ENCODE measurements at places on chromosomes 1 and 21. TPM values are rescaled to one million over a fixed set of nuclear protein-coding genes. Genes with fewer than 3 reads are reported as not detected.

DNA sequence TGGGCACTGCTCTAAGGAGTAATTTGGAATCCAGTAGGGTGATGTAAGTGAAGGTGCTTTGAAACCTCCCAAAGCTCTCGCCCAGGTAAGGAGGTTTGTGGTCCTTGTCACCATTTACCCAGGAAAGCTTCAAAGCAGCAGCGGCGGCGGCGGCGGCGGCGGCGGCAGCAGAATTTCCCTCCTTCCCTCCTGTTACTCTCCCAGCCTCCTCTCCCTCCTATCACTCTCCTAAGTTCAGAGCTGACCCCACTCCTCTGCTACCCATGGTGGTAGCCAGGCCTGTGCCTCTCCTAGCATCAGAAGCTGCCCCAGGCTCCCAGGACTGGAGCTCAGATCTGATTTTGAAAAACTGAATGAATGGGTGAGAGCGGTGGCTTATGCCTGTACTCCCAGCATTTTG lies 60.7 kb downstream of the ACBD3 start:
- no peak for DNase-seq

DNA sequence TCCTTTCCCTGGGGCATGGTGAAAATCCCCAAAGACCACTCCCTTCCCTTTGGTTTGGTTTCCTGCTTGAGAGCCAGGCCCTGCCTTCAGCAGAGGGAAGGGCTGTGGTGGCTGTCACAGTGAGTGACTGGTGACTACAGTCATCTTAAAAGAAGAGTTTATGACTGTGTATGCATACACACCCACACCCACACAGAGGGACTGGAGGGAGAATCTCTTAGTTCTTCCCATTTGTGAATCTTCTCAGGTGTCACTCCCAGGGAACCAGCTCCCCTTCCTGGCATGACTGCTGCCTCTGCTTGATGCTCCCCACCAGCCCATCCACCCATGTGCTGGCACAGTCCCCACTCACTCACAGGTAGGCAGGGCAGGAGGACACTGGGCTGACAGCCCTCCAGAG lies 3.9 kb upstream of the KCNA2 start:
- DNase-seq, result no peak

DNA sequence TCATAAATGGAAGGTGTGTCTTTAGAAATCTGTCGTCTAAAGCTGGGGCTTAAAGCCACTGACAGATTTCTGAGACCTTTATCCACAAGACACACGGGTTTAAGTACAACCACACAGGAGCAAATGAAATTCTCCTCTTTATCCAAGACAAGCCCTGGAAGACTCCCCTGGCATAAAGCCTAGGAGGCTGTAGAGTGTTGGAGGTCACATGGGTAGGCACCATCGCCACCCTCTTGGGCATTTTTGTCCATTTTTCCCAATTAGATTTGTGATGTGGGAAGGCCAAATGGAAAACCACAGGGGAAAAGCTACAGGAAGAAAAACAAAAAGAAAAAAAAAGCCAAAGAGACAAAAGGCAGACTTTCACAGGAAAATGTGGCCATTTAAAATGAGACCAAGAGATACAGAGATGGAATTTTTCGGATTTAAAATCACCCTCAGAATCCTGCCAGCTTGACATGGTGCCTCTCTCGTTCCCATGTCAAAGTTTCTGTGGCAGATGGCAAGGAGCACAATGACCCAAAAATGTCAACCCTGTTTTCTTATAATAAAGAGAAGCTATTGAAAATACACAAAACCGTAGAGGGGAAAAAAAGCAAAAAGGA lies 91.9 kb downstream of the PLD5 start:
- no peak for DNase-seq

DNA sequence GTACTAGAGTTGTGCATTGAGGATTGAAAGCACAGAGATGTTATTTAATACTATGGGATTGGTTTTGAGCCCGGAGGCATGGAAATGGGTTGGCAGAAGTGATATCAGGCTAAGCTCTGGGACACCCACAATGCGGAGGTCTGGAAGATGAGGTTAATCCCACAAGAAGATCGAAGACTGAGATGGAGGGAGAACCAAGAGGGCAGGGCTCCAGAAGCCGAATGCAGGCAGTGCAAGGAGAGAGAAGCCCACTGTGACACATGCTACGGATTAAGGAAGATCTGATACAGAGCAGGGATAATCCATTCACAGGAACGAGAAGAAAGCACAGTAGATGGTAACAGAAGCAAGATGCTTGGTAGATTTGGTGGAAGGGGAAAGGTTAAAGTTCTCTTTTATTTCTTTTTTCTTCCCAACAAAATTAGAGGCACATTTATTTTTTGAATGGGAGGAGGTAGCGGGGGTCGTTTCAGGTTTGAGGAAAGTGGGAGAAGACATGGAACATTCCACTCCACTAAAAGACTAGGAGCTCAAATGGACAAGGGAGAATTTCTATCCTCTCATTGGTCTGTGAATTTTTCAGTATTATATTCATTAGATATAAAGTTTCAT lies 113.2 kb downstream of the NCAM2 start:
- no peak for DNase-seq

DNA sequence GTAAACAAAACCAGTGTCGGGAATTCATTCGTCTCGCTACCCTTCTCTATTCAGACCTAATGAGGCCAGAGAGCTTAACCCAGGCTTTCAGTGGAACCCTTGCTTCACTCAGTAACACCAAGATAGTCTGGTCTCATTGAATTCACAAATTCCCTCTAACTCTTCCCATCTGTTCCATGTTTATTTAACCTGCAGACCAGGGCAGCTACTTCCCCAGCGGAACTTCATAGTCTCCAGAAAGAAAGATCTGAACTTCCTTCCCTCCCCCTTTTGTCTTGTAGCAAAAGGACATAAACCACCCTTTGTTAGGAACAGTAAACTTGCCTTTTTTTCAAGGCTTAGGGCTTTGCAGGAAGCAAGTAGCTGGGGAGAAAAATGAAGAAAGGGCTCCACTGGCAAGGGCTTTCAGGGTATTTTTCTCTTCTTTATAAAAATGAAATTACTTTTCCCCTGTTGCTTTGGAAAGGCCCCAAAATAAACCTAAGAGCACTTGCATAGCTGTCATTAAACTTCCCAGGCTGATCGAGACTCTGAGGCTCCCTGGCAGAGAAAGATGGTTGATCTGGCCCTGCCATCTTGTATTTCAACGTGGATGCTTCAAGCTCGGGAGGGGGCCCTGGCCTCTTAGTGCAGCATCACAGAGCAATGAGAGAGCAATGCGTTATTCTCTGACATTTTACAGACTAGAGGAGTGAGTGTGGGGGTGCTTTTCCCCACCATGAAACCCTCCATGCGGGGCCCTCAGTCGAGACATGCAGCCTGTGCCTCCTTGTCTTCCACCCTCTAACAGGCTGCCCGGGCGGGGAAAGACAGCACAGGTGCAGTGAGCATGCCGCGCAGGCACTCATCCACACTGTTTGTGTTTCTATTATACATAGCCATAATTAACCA lies 30.0 kb downstream of the MIS18A start:
- DNase-seq, result no peak

RO60 gene
- 32.0 TPM for polyA plus RNA-seq

ARTN gene
- polyA plus RNA-seq, result not detected

DNA sequence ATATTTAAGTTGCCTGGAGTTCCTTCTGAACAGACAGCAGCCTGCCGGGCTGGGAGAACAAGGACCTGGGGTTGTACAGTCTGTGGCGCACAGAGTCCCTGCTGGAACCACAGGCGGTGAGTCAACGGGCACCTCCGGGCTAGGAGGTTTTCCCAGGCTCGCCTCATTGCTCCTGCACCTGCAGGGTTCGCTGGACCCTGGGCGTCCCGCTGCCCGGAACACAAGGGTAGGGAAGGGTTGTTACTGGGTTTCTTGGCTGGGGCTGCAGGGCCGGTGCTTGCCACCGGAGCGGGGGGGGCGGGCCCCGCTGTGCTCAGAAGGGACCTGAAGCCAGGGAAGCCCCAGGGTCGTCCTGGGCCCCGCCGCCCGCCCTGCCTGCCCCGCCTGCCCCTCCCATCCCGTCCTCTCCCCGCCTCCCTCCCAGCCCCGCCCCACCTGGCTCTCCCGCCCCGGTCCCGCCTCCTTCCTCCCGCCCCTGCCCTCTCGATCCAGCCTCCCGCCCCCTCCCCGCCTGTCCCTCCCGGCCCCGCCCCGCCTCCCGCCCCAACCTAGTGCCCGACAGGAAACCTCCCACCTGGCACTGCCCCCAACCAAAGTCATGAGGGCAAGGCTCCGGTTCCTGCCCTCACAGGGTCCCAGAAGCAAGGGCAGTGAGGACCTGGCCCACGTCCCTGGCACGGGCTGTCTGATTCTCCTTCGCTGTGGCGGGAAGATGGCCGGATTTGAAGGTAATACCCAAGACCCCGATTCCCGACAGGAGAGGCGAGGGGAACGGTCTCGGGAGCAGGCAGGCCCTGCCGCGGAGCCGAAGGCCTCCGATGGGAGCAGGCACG lies 6.8 kb downstream of the JMJD4 start:
- DNase-seq, result peak; percentile 95

TFF3 gene
- polyA plus RNA-seq, result not detected

DNA sequence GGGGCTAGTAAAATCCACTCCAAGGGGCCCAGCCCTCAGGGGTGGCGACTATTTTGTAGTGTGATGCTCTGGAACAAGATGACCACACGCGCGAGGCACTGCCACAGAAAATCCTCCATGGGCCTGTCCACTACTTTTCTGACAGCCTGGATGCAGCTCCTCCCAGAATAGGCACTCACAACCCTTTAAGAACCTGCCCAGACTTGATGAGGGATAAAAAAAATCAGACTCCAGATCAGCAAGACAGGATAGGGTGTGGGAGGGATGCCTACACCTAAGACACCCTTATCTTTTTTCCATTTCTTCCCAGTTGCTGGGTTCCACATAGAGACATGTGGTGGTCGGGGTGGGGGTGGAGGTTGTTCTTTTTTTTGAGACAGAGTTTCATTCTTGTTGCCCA lies 33.5 kb downstream of the PCAT6 start:
- no peak for DNase-seq

GRCh38 chr1:11979028-11979850 lies 1.0 kb upstream of the MFN2 start:
- DNase-seq, result no peak

DNA sequence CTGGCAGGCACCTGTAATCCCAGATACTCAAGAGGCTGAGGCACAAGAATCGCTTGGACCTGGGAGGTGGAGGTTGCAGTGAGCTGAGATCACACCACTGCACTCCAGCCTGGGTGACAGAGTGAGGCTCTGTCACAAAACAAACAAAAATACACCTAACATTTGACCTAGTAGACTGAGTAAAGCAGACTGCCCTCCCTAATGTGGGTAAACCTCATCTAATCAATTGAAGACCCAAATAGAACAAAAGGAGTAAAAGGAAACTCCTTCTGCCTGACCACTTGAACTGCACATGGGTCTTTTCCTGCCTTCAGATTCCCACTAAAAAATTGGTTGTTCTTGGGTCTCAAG lies 19.0 kb upstream of the RBM15 start:
- DNase-seq, result no peak

DNA sequence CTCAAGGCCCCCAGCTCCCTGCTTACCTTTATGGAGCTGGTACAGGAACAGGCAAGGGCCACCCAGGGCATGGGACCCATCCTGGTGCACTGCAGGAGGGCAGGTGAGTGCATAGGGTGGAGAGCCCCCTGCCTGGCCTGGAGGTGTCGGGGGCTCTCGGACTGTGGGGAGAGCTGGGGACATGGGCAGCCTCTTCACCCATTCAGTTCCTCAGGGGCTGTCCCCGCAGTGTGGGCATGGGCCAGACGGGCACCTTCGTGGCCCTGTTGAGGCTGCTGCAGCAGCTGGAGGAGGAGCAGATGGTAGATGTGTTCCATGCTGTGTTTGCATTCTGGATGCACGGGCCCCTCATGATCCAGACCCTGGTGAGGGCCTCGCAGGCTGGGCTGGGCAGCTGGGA lies 7.3 kb upstream of the LGR6 start:
- no peak for DNase-seq

GRCh38 chr1:173400387-173400995 lies 76.6 kb upstream of the PRDX6 start:
- no peak for DNase-seq

ARHGAP30 gene
- polyA plus RNA-seq, result 0.18 TPM

DNA sequence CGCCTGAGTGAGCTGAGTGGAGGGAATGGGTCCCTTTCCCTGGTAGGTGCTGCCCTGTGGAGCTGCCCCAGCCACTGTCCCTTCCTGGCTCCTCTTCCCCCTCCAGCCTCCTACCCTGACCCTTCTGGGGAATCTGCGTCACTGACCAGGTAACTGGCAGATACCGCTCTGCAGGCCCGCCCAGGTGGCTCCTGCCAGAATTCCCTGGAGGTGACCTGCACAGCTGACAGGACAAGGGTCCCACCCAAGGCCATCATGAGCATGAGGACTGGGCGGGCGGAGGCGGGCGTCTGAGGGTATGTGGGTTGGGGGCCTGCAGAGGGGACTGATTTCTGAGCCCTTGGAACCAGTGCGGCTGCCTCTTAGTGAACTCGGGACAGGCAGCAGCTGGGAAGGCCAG lies 32.5 kb downstream of the DHRS3 start:
- no peak for DNase-seq
